GM23248 (cell line): ENCODE measurements at places on chromosomes 13 and 19. TPM values are rescaled to one million over a fixed set of nuclear protein-coding genes. Genes with fewer than 3 reads are reported as not detected.

The SPACA4 gene
- not detected in 2 replicates for total RNA-seq

The KIR3DL2 gene
- not detected in 2 replicates for total RNA-seq

The TPTE2 gene
- total RNA-seq: not detected in 2 replicates

The TNNT1 gene
- 0.76 TPM in 1 of 2 replicates, not detected in the other for total RNA-seq

The GFY gene
- total RNA-seq: not detected in 2 replicates
